Memory B cell (primary cell): ENCODE measurements at places on chromosomes 4 and X.

DNA sequence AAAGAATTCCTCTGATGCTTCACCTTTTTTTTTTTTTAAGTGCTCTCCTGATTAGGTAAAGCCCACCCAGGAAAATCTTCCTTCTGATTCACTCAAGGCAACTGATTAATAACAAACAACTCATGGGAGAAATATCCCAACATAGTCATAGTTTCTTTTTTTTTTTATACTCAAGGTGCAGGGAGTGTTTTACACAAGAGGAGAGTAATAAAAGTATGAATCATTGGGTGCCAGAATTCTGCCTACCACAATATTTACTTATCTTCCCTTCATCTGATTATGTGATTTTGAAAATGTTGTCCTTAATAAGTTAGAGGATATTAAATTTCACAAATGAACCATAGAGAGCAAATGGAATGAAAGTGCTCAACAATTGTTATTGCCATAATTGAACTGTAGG lies 329.9 kb downstream of the TECRL start:
- DNase-seq = no peak

DNA sequence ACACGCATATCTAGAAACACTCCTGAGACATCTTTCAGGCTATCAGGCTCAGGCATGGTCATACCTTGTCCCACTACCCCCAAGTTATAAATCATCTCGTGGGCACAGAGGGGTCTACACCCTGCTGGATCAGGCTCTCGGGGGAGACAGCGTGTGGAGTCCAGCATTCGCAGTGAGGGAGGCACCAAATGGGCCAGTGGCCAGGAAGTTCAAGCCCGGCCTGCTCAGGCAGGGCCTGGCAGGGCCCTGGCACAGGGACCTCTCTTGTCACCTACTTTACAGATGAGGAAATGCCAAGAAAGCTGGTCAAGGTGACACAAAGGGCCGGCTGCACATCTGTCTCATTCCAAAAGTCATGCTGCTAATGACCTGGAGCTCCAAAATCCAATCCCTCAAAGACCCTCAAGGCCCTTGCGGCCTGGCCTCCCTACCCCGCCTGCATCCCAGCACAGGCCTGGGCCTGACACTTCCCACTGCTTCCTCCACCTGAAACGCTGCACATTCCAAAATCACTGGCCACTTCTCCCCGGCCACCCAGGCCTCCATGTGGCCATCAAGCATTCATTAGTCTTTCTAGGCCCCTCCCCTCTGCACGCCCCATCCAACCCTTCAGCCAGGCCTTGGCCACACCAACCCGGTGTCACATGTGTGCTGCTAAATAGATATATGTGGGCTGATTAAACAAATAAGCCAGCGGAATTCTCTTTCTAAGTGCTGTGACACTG lies 35.6 kb downstream of the ACOX3 start:
- DNase-seq = no peak

DNA sequence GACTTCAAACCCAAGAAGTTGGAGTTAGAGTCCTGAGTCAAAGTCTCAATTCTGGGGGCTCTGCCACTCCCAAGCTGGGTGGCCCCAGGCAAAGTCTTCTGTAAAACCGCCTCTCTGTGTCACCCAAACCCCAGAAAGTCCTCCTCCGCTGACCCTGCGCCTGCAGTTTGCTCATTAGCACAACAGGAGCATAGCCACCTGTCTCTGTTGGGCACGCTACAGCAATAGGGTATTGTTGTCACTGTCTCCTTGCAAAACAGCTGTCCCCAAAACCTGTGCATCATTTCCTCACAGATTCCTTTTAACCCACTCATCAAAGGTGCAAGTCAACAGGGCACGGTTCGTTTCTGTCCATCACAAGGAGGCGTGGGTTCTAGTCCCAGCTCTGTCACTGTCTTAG lies 8.0 kb upstream of the DGAT2L6 start:
- no peak for DNase-seq

DNA sequence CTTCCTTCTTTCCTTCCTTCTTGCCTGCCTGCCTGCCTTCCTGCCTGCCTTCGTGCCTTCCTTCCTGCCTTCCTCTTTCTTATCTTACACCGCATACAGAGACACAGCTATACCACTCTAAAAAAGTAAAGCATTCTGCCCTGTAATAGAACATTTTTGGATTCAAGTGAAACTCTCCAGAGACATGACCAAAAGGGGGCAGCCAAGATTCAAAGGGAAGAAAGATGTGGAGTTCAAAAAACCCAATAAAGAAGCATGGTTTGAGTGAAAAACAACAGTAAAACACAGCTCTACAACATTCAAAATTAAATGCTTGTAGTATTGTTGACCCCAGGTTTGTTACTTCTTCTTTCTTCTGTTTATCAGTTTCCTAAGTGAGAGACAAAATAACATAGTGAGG lies 914.9 kb upstream of the PCDH7 start:
- no peak for DNase-seq

- DNase-seq = no peak
These were observed 83.0 kb downstream of the AFF1 start for GRCh38 chr4:87017580-87018342.

DNA sequence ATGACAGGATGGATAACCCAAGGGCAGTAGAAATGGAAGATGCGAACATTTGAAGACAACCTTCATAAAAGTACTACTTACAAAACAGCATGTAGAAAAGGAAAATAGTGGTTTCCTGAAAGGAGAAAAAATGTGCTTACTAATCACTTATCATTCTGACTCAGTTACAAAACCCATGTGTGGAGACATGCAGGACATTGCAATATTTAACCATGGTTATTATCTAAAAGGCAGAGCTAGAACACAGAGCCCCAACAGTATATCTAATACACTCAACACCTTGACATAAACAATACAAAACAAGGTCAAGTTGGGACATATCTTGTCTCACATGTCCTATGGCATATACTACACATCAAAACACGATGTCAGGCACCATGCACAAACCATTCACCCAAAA lies 55.9 kb downstream of the EIF4E start:
- no peak for DNase-seq

GRCh38 chrX:110877326-110877725 lies 81.7 kb upstream of the CHRDL1 start:
- DNase-seq = no peak

DNA sequence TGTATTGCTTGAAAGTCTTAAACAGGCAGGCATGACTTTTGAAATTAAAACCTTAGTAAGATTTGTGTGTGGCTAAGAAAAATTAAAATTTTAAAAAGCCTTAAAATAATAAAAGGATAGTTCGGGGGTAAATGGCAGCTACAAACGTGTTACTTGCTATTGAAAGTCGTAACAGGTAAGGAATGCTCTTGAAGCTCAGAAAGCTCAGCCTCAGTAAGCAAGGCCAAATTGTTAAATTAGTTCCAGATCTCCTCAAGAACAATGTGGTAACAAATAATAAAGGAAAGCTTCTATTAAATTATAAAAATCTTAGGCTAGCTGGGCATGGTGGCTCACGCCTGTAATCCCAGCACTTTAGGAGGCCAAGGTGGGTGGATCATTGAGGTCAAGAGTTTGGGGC lies 25.5 kb downstream of the PRMT9 start:
- no peak for DNase-seq

DNA sequence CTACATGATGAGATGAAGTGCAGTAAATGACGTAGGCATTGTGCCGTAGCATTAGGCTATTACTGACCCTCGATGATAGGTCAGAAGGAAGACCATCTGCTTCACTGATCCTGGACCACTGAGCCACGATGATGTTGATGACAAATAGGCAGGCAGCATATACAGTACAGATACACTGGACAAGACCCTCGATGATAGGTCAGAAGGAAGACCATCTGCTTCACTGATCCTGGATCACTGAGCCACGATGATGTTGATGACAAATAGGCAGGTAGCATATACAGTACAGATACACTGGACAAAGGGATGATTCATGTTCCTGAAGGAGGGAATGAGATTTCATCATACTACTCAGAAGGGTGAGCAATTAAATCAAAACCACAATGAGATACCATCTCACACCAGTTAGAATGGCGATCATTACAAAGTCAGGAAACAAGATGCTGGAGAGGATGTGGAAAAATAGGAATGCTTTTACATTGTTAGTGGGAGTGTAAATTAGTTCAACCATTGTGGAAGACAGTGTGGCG lies 50.9 kb downstream of the BEND4 start:
- no peak for DNase-seq

GRCh38 chr4:22488106-22488505 lies 27.8 kb downstream of the ADGRA3 start:
- no peak for DNase-seq

- no peak for DNase-seq
These were observed 70.1 kb downstream of the UNC5C start for GRCh38 chr4:95478679-95479078.

DNA sequence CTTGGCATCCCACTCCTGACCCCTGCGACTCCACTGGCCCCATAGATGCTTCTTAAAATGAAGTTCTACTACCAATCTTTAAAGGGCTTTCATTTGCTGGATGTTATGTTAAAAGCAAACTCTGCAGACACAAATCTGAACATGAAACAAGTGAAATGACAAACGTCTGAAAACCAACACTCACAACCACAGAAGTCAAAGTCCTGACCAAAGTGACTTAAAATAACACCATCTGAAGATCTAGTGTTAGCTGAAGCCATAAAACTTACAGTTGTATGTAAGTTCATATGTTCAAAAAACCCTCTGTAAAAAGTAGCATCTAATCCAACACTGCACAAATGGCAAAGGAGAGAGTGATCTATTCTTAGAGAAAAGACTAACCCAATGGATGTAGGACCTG lies 178.7 kb downstream of the SH3KBP1 start:
- DNase-seq = no peak
